ENCODE measurements at places on chromosomes 11 and 22.
A peak's percentile ranks its signal among the peaks of the same experiment; 100 is the strongest.

GRCh38 chr11:26095340-26095739, 236.6 kb upstream of the ANO3 start:
- no peak for DNase-seq

GRCh38 chr11:59223611-59224010, 10.9 kb upstream of the MPEG1 start:
- no peak for DNase-seq

DNA sequence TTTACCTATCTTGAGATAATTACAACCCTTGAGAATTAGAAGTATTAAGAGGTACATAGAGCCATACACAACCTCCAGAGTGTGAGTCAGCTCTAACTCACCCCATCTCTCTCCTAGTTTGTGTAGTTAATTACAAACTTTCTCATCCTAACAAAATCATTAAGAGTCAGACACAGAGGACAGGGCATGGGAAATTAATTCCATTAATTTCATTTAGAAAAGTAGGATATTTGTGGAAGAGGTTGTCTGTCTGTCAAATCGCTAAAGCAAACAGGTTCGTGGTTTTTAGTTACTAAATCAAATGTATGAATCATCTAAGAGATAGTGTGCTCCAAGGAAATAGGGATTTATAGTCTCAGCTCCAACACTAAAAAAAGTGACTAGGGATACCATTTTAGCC, 1261.4 kb upstream of the TENM4 start:
- DNase-seq: no peak

DNA sequence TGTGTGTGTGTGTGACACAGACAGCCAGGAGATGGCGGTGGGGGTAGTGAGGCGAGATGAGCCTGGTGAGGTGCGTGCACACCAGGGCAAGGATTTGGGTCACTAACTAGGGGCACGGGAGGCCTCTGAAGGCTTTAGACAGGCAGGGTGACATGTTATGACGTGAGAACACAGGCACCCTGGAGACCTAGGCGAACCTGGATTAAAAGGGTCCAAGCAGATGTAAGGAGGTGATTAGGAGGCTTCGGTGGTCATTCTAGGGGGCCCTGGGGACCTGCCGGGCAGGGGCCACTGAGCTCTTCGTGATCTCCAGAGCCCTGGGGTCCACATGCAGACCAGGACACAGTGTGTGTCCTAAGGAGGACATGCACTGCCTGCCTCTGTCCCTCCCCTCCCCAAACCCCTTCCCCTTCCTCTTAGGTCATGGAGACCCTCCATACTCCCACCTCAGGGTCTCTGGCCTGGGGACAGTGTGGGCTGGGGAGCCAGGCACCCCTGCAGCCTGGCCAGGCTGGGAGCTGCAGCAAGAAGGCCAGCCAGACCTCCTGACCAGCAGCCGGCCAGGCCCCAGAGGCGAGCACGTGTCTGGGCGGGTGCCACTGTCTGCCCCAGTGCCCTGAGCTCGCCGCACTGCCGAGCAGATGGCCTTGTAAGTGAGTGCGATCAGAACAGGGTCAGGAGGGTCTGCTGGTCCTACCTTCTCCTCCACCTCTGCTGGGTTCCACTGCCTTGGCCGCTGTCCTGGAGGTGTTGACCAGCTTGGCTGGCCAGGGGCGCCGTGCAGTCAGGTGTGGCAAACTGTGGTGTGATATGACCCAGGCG, 32.1 kb downstream of the IFT27 start:
- no peak for DNase-seq

- no peak for DNase-seq
These were observed 356.9 kb upstream of the CCDC90B start for GRCh38 chr11:83643115-83643514.

- no peak for DNase-seq
These were observed 784 bp upstream of the SLC43A3 start for GRCh38 chr11:57427727-57428082.

DNA sequence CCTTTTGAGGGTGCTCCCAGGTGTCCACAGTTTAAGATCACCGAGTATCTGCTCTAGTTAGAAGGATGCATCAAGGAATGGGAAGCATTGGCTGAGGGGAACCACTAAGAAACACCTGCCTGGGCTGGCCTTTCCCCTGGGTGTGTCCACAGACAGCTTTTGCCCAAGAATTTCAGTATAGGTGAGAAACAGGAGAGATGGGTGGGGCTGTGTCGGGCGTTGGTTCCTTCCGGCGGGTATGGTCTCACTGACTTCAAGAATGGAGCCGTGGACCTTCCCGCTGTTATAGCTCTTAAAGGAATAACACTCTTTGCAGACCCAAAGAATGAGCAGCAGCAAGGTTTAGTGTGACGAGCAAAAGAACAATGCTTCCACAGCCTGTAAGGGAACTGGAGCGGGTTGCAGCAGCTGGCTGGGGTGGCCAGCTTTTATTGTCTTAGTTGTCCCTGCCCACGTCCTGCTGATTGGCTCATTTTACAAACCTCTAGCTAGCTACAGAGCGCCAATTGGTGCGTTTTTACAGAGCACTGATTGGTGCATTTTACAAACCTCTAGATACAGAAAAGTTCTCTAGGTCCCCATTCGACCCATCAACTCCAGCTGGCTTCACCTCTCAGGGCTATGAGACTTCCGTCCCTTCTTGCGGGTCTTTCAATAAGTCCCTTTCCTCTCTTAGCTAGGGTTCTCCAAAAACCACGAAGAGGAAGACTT, 2.4 kb downstream of the FADS1 start:
- DNase-seq: peak; percentile 54

DNA sequence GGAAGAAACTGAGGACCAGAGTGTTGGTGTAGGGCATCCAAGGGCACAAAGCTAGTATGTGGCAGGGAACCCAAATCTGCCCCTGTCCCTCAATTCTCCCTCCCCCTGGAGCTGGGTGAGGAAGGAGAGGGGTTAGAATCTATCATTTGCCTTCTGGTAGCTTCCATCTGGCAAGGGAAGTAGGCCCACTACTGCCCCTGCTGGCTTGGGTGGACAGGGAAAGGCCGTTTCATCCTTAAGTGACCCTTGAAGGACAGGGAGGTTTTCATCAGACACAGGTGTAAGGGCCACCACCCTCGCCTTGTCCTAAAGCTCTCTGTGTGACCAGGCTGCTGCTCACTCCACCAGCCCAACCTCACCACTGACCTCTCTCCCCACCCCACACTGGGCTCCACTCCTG, 22.1 kb downstream of the NECTIN1 start:
- DNase-seq: no peak

- peak; percentile 10 for DNase-seq
These were observed 82.2 kb downstream of the FAM83F start for GRCh38 chr22:40076702-40077645.

DNA sequence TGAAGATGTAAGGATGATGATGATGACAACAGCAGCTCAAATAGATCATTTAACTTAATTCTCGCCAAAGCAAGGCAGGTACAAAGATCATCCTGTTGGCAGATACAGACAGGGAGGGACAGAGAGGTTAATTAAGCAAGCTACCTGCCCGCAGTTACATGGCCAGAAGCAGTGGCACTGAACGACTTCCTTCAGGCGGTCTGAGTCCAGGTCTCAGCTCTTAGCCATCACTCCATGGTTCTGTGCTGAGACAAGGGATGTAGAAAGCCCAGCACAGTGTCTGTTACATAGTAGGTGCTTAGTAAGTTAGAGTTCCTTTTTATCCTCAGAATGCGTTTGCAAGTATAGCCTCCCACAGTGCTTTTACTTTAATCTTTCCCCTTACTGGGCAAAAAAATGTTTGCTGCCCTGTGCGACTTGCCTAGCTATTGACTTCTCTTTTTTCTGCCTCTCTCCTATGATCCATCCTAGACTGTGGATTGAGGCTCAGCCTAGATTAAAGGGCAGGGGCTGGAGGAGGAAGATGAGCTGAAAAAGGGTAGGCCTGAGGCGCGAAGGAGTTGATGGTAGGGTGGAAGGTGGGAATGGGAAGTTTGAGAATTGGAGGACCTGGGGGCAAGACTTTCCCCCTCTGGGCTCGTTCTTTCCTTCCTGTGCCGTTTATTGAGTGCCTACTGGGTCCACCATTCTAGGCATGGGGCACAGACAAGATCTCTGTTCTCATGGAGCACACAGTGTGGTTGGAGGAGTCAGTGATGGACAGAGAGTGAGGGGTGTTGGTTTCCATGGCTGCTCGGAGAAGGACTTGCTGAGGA, 108.2 kb upstream of the OR4B1 start:
- DNase-seq: no peak

DNA sequence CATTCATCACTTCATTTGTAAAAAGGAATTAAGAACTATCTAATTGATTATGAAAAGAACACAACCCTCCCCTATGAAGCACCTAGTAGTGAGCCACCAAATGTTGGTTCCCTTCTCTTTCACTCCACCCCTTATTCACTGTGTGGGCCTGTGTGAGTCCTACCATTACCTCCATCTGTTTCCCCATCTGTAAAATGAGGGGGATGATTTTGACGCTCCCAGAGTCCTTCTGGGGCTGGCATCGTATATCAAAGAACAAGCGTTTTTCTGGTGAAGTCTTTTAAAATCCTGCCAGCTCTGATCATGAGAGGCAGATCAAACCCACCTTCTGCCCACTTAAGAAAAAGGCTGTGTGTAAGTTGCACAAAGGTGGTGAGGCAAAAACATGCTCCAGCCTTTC, 96.6 kb upstream of the SEZ6L start:
- no peak for DNase-seq

GRCh38 chr22:33699176-33699575, 221.1 kb downstream of the LARGE1 start:
- DNase-seq: no peak

- DNase-seq: no peak
These were observed 110.0 kb downstream of the FBXO7 start for GRCh38 chr22:32584650-32585049.

DNA sequence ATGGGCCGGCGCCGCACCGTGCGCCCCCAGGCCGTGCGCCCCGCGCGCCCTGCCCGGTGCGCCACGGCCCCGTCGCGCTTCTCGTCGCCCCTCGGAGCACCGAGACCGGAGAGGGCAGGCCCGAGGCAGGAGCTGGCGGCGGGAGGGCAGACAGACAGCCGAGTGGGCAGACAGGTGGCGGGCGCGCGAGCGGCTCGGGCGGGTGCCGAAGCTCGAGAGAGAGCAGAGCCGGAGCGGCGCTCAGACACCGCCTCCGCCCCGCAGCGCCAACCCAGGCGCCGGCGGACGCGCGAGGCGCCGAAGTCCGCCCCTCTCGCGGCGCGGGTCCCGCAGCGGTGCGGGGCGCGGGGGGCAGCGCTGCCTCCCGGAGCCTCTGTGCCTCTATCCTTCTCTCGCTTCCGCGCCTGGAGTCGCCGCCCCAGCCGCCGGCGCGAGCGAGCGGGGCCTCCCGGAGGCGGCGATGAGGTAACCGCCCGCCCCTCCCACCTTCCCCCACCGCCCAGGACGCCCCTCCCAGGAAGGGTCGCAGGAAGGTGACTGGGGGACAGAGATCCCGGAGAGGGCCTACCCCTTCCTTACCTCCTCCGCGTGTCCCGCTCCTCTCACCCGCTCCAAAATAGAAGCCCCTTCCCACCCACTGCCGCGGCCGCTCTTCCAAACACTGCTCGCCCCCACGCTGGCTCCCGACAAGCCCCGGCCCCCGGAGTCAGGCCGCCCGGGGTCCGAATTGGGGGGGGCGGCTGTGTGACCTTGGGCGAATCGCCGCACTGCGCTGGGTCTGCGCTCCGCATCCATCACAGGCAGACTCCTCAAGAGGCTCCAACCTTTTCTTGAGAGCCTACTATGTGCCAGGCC, at the start of gene RASL10A:
Gene RASL10A (minus strand): TSS at position 412 of the 855 bp plus-strand sequence. CDS start 451 bp downstream, outside the sequence.
- DNase-seq: peak; percentile 41

GRCh38 chr11:113604186-113604585, 101.9 kb downstream of the TMPRSS5 start:
- no peak for DNase-seq

DNA sequence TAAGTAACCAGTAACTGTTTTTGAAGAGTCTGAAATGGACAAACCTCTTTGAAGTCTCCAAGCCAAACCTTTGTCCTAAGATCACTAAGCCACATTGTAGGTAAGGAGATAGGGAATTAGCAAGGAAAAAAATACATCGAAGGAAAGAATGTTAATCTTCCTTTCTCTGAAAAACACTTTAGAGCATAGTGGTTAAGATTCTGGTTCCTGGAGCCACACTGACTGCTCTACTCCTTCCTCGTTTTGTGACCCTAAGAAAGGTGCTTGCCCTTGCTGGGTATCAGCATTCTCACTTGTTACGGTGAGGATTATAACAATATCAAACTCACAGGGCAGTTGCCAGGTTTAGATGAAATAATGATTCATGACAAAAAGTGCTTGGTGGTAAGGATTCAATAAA, 104.0 kb downstream of the SIK3 start:
- no peak for DNase-seq

- no peak for DNase-seq
These were observed 355.2 kb downstream of the SOX6 start for GRCh38 chr11:16001044-16001568.

DNA sequence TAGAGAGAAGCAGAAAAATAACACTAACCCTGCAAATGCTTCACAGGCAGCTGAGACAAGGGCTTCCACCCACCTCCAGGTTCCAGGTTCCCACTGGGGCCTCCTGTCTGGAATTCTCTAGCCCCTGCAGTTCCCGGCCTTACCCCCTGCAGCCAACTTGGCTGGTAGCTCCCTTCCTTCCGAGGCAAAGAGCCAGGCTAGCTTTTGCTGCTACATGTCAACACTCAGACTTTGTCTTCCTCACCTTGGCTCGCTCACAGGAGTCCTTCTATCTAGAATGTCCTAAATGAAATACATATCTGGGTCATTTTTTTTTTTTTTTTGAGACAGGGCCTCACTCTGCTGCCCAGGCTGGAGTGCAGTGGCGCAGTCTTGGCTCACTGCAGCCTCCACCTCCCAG, 9.9 kb upstream of the TTLL1 start:
- no peak for DNase-seq

GRCh38 chr11:111663820-111664219, 61.6 kb downstream of the SIK2 start:
- DNase-seq: no peak

DNA sequence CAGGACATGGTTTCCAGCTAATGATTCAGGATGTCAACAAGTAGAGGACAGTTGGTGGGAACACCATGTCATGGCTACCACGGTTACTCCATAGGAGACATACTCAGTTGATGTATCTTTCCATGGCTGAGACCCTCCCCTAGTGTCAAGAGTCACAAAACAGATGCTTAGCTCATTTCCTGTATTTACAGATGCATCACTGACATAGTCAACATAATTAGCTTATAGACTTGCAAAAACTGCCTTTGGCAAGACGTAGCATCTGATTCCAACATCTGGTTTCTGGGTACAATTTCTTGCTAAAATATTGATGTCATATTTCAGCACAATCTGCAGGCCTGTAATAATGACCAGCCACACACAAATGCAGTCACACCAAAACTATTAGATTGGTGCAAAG, 550.3 kb downstream of the FAM181B start:
- no peak for DNase-seq

- DNase-seq: no peak
These were observed 198.3 kb downstream of the GRIK4 start for GRCh38 chr11:120709808-120710207.

GRCh38 chr11:129691142-129691541, 124.5 kb upstream of the TMEM45B start:
- no peak for DNase-seq
